ENCODE measurements at places on chromosomes 11 and 22. TPM values are rescaled to one million over a fixed set of nuclear protein-coding genes. Genes with fewer than 3 reads are reported as not detected.

PI4KA gene
- total RNA-seq, result 113 TPM

DNA sequence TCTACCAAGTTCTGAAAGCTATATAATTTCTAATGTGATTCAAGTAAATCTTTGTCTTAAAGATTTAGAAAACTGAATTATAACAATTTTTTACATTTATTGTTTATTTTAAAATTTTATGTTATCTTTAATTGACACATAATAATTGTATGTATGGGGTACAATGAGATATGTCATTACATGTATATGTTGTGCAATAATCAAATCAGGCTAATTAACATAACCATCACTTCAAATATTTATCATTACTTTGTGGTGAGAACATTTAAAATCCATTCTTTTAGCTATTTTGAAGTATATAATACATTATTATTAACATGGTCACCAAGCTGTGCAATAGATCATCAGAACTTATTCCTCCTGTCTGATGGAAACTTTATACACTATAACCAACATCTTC lies 181.1 kb downstream of the DDX10 start:
- no peak for DNase-seq

- DNase-seq, result no peak
These were observed 46.3 kb downstream of the AMOTL1 start for GRCh38 chr11:94814272-94814976.

DNA sequence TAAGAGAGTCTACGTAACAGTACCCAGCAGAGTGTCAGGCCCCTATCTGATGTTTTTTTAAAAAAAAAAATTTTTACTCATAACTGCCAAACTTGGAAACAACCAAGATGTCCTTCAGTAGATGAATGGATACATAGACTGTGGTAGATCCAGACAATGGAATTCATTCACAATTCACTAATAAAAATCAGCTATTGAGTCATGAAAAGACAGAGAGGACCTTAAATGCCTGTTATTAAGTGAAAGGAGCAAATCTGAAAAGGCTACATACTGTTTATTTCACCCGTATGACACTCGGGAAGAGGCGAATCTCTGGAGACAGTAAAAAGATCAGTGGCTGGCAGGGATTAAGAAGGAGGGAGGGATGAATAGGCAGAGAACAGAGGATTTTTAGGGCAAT lies 541.4 kb upstream of the TENM4 start:
- DNase-seq, result no peak

- no peak for DNase-seq
These were observed 19.8 kb upstream of the MYO18B start for GRCh38 chr22:25722223-25722622.
